ENCODE measurements at places on chromosomes 5 and 9. TPM values are rescaled to one million over a fixed set of nuclear protein-coding genes. Genes with fewer than 3 reads are reported as not detected.

DNA sequence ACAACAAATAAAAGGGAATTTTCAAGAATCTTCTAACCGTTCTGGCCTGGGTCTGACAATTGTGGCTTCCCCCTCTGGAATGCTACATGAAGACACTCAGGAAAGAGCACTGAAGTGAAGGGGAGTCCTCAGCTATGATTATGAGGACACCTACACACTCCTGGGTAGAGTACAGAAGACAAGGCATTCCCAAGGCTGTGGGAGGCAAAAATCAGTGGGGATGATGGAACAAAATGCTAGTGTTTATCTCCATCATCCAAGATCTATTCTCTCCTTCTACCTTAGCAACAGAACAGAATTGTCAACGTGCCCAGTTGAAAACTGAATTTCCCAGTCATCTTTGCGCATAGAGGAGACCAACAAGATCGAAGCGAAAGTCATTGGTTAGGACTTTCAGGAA, 130.1 kb upstream of the LARP1 start:
- no peak overlapping the region for H3K4me3 ChIP-seq
- no peak overlapping the region for H3K27ac ChIP-seq
- H3K36me3 ChIP-seq = no peaks in the 10 kb centered on the region
- no peaks in the 10 kb centered on the region for H3K4me1 ChIP-seq
- H3K27me3 ChIP-seq = peaks cover 49% of the 10 kb centered on the region
- no peak for DNase-seq

- no peak overlapping the region for H3K27ac ChIP-seq
- H3K27me3 ChIP-seq = no peaks in the 10 kb centered on the region
- H3K4me3 ChIP-seq = no peak overlapping the region
Measured at GRCh38 chr5:111447099-111447498, 65.2 kb downstream of the STARD4 start.

DNA sequence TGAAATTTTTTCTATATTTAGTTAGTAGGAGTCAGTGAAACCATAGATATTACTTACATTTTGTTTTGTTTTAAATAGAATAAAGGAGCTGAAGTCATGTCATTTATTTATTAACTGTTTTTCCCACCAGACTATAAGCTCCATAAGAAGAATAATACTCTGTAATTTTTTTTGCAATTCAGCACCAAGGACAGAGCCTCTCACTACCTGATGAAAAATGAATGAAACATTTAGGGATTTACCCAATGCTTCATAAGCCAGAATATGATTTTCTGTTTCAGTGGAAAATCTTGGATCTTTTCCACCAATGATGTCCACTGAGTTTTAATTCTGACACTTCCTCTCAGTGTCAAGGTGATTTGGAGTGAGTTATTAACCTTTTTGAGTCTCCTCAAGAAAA, 624.9 kb upstream of the GRAMD2B start:
- no peak overlapping the region for H3K4me3 ChIP-seq
- H3K36me3 ChIP-seq = no peaks in the 10 kb centered on the region
- H3K4me1 ChIP-seq = no peaks in the 10 kb centered on the region
- peak; percentile 8 for DNase-seq

DNA sequence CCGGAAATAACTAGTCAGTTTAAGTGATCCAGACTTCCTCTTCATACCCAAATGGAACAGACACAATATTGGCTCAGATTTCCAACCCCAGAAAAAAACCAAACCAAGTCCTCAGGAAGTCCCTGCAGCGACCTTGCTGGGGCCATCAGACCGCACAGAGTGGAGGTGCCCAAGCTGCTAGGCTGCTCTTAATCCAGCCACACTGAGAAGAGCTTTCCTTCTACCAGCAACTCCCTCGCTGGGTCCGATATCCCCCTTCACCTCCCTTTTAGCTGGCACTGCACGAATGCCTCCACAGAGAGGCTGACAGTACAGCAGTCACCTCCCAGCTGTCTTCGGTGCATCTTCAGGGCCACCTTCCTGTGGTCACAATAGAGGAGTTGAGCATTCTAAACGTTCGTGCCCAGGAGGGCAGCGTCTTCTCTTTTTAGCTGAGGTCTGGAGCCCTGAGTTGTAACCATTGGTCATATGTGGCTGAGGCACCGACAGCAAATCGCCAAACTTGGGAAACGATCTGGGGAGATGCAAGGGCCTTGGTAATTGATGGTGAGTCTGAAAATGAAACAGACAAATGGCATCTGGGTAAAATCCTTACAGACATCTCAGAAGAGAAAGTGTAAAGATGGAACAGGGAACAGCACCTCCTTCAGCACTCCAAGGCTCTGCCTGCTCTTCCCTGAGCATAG, 5.7 kb downstream of the NAIF1 start:
- no peak overlapping the region for H3K27ac ChIP-seq
- no peaks in the 10 kb centered on the region for H3K36me3 ChIP-seq
- no peak for DNase-seq
- no peaks in the 10 kb centered on the region for H3K27me3 ChIP-seq
- H3K4me3 ChIP-seq = no peak overlapping the region
- peaks cover 7% of the 10 kb centered on the region for H3K4me1 ChIP-seq

DNA sequence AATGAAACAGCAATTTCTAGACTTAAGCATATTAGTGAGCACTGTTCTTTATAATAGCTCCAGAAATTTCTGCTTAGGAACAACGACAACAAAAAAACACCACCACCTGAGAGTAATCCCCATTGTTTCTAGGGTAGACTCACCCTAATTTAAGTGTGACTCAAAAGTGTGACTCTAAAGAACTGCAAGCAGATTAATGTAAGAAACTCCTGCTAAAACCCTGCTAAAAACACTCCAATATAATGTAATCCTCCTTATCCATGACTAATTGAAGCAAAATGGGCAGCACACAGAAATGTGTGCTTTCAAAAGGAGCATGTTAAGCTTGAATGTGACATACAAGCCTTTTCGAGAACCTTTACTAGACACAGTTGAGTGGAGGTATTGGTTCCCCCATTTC, 296.0 kb downstream of the EPB41L4A start:
- H3K4me3 ChIP-seq = no peak overlapping the region
- no peak overlapping the region for H3K27ac ChIP-seq
- H3K4me1 ChIP-seq = no peaks in the 10 kb centered on the region

- no peak overlapping the region for H3K4me3 ChIP-seq
- peaks cover 15% of the 10 kb centered on the region for H3K4me1 ChIP-seq
- no peaks in the 10 kb centered on the region for H3K27me3 ChIP-seq
- no peak overlapping the region for H3K27ac ChIP-seq
Measured at GRCh38 chr5:83548581-83548980, 77.0 kb downstream of the VCAN start.

DNA sequence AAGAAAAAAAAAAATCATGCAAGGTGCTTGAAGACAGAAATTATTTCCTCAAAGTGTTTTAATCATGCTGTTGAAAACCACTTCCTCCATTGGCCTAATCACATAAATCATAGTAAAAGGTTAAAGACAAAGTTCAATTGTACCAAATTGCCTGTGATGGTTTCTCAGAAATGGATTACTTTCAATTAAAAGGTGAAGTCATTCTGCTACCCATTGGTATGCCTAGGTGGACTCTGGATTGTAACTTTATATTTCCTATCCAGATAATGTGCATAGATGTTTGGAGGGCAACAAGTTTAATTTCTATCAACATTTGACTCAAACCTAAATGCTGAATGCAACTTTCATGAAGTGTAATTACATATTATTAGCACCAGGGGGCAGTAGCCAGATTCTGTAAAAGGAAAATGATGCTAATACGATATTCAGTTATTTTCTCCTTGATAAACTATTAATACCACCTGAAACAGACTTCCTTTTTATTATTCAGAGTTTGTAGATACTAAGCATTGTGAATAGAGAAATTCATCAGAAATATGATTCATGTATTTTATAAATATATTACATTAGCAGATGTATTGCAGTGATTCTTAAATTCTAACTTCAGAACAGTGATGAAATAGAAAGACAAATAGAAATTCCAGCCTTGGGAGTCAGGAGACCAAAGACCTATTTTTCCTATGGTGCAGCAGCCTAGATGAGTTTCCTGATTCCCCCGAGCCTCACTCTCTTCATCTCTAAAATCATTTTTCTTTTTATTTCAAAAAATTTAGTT, 148.2 kb downstream of the CAAP1 start:
- peaks cover 9% of the 10 kb centered on the region for H3K4me1 ChIP-seq
- no peak overlapping the region for H3K4me3 ChIP-seq
- DNase-seq = peak; percentile 2
- H3K27me3 ChIP-seq = no peaks in the 10 kb centered on the region

- peak overlapping the region; percentile 28 for H3K27ac ChIP-seq
- H3K4me1 ChIP-seq = peaks cover 53% of the 10 kb centered on the region
- peak overlapping the region; percentile 15 for H3K4me3 ChIP-seq
- peaks cover 22% of the 10 kb centered on the region for H3K36me3 ChIP-seq
- no peaks in the 10 kb centered on the region for H3K27me3 ChIP-seq
- DNase-seq = peak; percentile 23
Measured at GRCh38 chr5:16916262-16916878, 19.7 kb downstream of the MYO10 start.

DNA sequence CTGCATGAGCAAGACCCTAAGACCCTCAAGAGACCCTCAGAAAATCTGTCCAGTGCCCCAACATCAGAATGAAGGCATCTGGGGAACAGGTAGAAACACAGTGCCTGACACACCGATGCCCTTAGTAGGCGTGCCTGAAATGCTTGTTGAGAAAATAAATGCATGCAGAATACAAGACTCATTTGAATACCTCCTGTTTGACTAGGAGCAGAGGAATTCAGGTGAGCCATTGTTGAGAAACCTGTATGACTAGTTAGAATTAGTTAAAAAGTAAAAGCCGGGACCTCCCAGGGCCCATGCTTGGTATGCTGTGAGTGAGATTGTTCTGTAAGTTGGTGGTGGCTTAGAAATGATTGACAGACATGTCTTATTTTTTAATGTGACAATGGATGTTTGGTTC, 55.0 kb downstream of the WWC1 start:
- peak overlapping the region; percentile 85 for H3K27ac ChIP-seq
- peaks cover 62% of the 10 kb centered on the region for H3K36me3 ChIP-seq
- peak; percentile 84 for DNase-seq
- H3K4me3 ChIP-seq = peak overlapping the region; percentile 53
- H3K27me3 ChIP-seq = no peaks in the 10 kb centered on the region

- H3K27me3 ChIP-seq = no peaks in the 10 kb centered on the region
- H3K4me1 ChIP-seq = no peaks in the 10 kb centered on the region
- no peak for DNase-seq
Measured at GRCh38 chr9:133845440-133845839, 107.3 kb upstream of the SARDH start.

- H3K4me1 ChIP-seq = peaks cover 56% of the 10 kb centered on the region
- peaks cover 75% of the 10 kb centered on the region for H3K36me3 ChIP-seq
- peak overlapping the region; percentile 100 for H3K27ac ChIP-seq
- H3K4me3 ChIP-seq = peak overlapping the region; percentile 93
- peaks cover 17% of the 10 kb centered on the region for H3K27me3 ChIP-seq
Measured at GRCh38 chr5:181188700-181189362, 16.2 kb downstream of the TRIM7 start.

DNA sequence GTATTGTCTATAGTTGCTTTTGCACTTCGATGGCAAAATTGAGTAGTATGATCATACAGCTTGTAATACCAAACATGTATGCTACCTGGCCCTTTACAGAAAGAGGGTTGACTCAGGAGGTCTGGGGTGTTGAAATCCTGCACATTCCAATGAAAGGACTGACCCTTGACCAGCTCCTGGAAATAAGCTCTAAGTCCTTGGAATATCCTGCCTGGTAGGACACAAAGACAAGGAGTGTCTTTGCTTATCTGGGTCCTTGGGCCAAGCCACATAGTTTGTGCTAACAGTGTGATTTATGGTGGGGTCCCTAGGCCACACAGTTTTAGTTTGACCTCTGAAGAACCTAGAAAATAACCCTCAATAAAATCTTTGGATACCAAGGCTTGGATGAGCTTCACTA, 89.3 kb upstream of the FTMT start:
- H3K36me3 ChIP-seq = no peaks in the 10 kb centered on the region
- DNase-seq = no peak
- H3K27me3 ChIP-seq = no peaks in the 10 kb centered on the region
- H3K4me1 ChIP-seq = no peaks in the 10 kb centered on the region
- H3K27ac ChIP-seq = no peak overlapping the region

DNA sequence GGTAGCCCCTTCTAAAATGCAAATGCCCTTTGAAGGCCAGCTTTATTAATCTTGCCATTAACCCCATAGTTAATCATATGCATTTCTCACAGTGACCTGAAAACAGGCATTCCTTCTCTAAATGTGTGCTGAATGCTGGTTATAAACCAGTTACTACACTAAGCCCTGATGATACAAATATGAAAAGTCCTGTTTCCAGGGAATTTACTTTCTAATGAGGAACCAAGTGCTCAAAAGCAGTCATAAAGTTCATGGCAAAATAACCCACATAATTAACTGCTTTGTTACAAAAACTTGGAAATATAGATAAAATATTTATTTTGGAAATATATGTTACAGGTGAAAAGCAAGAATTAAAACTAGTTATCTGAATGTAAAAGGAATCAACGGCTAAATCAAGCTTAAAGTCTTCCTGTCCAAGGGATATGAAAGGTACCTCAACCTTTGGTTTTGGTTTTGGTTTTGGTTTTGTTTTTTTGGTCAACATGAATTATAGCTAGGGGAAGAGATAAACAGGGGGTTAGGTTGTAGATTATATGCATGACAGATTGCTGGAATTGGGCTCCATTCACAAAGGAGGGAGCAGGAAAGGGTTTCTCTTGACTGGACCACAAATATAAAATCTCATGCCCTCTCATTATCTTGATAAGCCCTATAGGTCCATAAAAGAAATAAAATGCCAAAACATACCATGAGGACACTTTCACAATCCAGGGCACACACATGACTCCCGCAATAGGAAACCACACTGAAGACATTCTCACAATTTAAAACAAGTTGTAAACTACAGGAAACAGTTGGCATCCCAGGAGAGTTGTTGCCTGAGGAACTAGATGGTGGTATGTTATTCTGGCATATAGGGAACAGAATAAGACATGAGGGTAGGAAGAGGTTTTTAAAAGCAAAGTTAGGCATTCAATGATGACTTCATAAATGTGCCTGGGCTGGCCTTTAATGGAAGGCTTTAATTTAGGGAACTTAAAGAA, 46.7 kb upstream of the MACIR start:
- H3K27me3 ChIP-seq = no peaks in the 10 kb centered on the region
- DNase-seq = no peak
- H3K4me3 ChIP-seq = no peak overlapping the region
- no peaks in the 10 kb centered on the region for H3K36me3 ChIP-seq
- H3K4me1 ChIP-seq = no peaks in the 10 kb centered on the region

DNA sequence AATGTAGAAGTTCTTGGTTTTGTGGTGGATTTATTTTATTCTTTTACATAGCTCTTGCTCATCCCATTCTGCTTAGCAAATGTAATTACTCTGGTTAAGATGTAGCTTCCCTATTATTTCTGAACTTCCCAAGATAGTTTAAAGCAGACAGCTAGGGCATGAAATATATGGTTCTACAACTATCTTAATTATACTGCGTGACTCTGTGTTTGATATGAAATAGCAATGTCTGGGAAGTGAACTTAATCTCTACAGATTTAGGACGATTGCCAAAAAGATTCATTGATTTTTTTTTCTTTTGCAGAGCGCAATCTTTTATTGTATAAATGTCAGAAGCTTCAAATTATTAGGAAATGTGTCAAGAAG, 529.3 kb upstream of the ZNF608 start:
- no peak for DNase-seq
- no peaks in the 10 kb centered on the region for H3K27me3 ChIP-seq
- H3K36me3 ChIP-seq = no peaks in the 10 kb centered on the region
- no peak overlapping the region for H3K4me3 ChIP-seq
- peaks cover 40% of the 10 kb centered on the region for H3K4me1 ChIP-seq

The GRIN3A gene
- total RNA-seq = not detected

The SIL1 gene
- total RNA-seq = 45.8 TPM

The KIF20A gene
- total RNA-seq = 52.6 TPM

The RLN1 gene
- total RNA-seq = not detected

The LTC4S gene
- total RNA-seq = 4.9 TPM

The DMGDH gene
- total RNA-seq = 1.3 TPM

The PARP8 gene
- total RNA-seq = 44.1 TPM
